ENCODE measurements at places on chromosomes 3 and 15. TPM values are rescaled to one million over a fixed set of nuclear protein-coding genes. Genes with fewer than 3 reads are reported as not detected.

The GOLGA6B gene
- 0.18 TPM for total RNA-seq

The CD47 gene
- 170 TPM for total RNA-seq

The ASB14 gene
- not detected for total RNA-seq

The TLR9 gene
- not detected for total RNA-seq

The KBTBD13 gene
- total RNA-seq, result not detected

The PRC1 gene
- total RNA-seq, result 19.9 TPM

Measured in T-helper 17 cell (primary cell).